Caco-2 (cell line): ENCODE measurements at places on chromosomes 12 and 14.

- no peak for DNase-seq
These were observed 224.1 kb upstream of the EGLN3 start for GRCh38 chr14:34174973-34175372.

DNA sequence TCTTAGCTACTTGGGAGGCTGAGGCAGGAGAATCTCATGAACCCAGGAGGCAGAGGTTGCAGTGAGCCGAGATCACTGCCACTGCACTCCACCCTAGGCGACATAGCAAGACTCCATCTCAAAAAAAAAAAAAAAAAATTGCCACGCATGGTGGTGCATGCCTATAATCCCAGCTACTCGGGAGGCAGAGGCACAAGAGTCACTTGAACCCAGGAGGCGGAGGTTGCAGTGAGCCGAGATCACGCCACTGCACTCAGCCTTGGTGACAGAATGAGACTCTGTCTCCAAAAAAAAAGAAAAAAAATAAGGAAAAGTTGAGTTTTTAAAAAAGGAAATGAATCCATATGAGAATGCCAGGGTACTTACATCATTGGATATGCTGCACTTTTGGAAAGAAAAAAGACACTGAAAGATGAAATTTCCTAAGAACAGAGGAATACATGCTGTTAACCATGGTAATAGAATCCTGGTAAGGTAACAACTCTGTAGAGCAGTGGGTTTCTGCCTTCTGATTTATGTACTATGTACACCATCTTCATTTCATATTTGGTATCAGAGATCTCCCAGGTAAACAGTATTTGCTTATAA, 222.7 kb downstream of the ERC1 start:
- no peak for DNase-seq

DNA sequence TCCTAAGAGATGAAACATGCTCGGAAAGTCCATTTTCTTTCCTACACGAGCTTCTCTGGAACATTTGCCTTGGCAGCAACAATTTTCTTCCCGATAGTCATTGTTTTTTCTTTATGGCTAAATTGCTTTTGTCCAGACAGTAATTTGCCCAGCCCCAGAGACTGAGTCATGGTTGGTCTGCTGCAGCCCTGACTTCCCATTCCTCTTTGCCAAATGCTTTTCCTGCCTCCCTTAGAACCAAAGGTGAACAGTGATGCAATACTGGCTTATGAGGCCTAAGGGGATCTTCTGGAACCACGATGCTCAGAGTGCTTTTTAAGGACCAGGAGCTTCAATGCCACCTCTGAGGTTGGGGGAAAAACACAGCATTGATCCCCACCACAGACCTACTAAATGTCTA, 1599.6 kb upstream of the TMEM132C start:
- DNase-seq = no peak

DNA sequence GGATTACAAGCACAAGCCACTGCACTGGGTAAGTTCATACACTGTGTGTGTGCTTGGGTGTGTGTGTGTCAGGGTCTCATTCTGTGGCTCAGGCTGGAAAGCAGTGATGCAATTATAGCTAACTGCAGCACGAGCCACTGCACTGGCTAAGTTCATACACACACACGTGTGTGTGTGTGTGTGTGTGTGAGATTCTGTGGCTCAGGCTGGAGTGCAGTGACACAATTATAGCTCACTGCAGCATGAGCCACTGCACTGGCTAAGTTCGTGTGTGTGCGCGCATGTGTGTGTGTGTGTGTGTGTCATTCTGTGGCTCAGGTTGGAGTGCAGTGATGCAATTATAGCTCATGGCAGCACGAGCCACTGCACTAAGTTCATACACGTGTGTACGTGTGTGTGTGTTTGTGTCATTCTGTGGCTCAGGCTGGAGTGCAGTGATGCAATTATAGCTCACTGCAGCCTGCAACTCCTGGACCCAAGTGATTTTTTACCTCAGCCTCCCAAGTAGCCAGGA, 85.4 kb downstream of the HECTD1 start:
- DNase-seq = no peak

- no peak for DNase-seq
These were observed 80.5 kb upstream of the DACT1 start for GRCh38 chr14:58557242-58557641.
